Naive thymus-derived CD8-positive, alpha-beta T cell (primary cell): ENCODE measurements at places on chromosomes 3 and 15.

DNA sequence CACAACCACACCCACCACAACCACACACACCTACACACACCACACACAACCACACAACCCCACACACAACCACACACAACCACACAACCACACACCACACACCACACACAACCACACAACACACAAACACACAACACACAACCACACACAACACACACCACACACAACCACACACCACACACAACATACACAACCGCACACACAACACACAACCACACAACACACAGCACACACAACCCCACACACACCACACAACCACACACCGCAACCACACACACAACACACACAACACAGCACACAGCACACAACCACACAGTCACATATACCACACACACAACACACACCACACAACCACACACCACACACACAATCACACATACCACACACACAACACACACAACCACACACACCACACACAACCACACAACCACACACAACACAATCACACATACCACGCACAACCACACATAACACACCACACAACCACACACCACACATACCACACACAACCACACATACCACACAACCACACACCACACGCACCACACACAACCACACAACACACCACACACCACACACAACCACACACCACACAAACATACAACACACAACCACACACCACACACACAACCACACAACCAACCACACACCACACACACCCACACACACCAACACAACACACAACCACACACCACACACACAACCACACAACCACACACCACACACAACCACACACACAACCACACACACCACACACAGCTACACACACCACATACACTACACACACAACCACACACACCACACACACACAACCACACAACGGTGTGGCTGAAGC, 23.7 kb downstream of the CPN2 start:
- no peak for DNase-seq

DNA sequence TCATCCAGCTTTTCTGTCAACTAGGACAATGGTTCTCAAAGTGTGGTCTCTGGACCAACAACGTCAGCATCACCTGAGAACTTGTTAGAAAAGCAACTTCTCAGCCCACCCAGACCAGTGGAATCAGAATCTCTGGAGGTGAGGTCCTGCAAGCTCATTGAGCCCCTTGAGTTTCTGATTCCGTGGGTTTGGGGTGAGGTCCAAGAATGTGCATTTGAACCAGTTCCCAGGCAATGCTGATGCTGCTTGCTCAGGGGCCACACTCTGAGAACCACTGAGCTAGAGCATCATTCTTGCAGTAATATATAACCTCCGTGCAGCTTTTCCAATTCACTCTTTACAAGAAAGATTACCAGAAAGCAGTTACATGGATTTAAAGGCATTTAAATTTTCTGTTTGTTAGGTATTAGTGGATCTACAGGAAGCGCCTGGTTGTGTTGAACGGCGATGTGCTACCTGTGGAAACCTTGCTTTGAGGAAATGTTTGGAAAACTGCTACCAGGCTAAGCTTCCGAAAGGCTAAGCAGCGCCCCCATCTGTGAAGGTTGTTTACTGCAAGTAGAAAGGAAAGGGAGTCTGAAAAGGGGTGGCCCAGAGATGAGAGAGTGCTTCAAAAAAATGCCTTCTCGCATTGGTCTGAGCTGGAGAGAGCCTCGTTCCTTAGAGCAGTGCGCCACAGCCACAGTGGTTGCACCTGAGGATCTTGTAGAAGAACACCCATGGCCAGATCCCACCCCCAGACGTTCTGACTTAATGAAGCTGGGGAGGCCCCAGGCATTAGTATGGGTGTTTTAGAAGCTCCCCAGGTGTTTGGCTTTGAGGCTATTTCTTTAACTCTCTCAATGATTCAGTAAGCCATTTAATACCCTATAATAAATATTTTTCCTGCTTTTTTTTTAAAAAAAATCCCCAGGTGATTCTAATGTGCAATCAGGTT, 50.0 kb downstream of the RLBP1 start:
- peak; percentile 31 for DNase-seq

GRCh38 chr3:16836505-16837237, 48.1 kb upstream of the PLCL2 start:
- no peak for DNase-seq

DNA sequence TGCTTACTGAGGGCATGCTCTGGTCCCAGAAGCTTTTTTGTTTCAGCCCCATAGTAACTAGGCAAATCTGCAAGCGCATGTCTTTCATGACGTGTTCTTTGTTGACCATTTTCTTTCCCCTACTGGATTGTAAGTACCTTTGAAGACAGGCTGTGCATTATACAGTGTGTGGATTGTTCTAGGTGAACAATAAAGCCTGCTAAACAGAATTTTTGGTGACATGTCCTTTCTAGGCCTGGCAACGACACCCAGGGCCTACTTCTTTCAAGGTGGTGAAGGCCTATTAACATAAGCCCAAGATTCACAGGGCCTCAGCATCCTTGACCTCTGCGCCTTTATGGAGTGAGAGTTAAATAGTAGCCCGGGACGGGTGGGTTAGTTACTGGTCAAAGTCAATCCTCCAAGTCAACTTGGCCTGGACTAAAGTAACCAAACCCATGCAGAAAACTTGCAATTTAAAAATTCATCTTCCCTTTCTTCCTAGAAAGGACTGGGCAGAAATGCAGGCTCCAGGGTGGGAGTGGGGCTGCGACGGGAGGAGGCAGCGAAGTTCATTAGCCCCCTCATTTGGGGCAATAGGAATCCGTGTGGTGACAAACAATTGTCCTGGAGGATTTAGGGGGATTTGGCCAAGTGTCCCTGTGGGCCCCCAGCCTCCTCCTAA, 37.6 kb upstream of the TRIM71 start:
- DNase-seq: no peak

GRCh38 chr3:25679166-25679565, 14.5 kb upstream of the TOP2B start:
- DNase-seq: no peak

- peak; percentile 42 for DNase-seq
Measured at GRCh38 chr3:51955893-51956770, 951 bp downstream of the GPR62 start.

DNA sequence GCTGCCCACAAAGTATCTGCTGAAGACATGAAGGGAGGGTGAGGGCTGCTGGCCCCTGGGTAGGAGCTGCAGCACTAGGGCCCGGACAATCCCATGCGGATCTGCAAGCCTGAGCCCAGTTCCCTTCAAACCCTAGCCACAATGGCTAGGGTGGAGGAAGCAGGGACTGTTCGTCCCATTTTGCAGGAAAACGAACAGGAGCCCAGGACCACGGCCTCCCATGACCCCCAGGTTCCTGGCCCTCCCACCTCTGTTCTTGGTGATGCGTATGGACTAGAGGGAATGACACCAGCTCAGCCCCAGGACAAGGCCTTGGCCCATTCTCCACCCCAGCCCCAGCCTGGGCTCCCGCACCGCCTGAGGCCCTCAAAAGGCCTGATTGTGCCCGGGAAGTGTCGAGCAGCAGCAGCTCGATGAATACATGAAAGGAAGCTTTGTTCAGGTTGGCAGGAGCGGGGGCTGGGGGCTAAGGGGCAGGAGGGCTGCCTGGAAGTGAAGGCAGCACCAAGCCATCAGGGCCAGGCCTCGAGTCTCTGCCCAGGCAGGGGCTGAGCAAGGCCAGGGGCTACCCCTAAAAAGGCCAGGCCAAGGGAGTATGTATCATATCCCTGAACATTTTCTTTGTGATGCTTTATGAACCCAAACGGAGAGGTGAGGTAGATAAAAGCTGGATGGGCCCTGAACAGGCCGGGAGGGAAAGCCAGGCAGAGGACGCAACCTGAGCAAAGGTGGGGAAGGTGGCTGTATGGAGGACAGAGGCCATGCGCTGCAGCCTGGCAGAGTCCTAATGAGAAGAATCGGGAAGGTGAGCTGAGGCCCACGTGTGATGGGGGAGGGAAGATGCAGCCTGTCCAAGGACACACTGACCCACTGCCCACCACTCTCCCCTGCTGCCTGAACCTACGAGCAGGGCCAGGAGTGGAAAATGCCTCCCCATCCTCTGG, 12.2 kb downstream of the SEMA7A start:
- no peak for DNase-seq
